ENCODE measurements at places on chromosomes 11 and 22.
A peak's percentile ranks its signal among the peaks of the same experiment; 100 is the strongest.

- no peak for DNase-seq
Measured at GRCh38 chr11:45733176-45733575, 67.8 kb upstream of the CHST1 start.

DNA sequence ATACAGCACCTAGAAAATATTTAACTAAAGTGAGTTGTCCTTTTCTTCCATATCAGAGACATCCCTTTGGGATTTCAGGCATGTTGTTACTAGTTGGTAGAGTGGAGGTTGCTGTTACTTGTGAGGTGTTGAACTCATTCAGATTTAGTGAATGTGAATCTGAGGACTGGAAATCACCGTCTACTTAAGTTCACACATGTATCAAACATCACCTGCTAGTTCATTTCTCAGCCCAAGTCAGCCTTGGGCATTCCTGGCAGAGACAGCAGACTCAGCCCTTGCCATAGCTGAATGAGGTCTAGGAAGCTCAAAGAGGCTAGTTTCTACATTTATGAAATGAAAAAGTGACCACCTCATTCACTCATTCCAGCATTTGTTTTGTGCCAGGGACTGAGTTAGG is 9.7 kb downstream of the KDELR3 start:
- no peak for DNase-seq

DNA sequence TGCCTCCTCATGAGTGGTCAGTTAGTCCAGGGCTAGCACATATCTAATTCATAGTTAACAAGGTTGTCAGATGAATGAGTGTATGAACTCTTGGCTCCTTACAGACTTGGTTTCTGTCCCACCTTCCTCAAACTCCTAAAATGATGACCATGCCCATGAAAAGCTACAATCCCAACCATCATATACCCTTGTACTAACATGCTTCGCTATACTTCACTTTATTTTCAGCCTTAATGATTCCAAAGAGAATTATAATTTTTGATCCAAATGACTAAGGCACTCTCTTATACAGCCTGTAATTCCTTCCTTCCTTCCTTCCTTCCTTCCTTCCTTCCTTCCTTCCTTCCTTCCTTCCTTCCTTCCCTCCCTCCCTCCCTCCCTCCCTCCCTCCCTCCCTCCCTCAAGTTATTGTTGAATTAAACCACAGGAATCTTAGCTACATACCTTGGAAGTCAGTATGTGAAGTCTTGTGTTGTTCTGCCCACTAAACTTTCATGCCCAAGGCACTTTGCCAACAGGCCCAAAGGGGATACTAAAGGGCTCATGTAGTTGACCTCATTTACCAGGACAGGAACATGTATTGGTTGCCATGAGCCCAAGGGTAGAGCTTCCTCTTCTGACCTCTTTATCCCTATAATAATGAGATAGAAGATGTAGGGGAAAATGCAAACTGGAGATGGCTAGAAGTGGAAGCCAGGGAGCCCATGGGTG is 37.4 kb downstream of the CALCA start:
- DNase-seq = no peak

- peak; percentile 45 for DNase-seq
Measured at GRCh38 chr22:50548040-50548920, 2.6 kb downstream of the KLHDC7B start.

GRCh38 chr11:65096926-65097325 is 912 bp downstream of the VPS51 start:
- DNase-seq = no peak

DNA sequence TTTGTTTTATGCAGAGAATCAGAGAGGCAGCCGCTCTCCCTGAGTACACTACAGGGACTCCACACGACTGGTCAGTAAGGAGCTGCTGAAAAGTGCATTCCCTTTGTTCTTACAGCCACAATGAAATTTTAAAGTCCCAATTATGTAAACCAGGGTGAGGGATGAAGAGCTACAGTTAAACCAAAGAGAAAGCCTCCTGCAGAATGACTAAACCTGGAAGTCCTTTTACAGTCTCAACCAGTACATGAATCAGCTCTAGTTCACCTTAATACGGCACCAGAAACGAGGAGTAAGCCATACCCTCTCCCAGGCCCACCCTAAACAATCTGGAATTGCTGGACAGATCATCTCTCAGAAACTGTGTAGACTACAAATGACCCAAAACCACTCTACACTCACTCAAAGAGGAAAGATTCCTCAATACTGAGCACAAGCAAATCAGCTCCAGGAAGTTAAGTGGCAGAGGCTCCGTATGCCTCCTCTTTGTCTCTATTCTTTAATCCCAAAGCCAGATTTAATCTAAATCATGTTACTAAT is 113.1 kb downstream of the RBFOX2 start:
- DNase-seq = no peak

DNA sequence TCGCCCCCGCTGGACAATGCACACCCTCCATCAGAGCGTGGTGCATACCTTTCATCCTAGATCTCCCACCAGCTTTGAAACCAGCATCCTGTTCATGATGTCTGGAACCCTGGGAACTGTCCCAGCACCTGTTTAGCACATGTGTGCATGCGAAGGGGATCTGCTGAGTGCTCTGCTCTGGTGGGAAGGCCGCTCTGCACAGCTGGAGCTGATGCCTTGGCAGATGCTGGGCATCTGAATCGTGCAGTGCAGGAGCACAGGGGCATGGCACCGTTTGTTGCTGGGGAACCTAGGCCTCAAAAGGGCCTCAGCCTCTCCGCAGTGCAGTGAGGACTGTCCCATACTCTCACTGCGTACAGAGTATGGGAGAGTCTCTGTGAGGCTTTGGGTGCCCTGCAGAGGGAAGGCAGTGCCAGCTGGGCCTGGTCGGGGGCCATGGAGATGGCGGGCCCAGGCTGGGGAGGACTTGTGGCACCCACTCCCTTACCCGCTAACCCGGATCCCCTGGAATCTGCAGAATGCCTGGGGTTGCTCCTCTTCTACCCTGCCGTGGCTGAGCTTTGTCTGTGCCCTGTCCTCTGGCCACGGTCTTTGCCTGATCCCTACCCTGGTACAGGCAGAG is 72.9 kb upstream of the ATXN10 start:
- DNase-seq = no peak

DNA sequence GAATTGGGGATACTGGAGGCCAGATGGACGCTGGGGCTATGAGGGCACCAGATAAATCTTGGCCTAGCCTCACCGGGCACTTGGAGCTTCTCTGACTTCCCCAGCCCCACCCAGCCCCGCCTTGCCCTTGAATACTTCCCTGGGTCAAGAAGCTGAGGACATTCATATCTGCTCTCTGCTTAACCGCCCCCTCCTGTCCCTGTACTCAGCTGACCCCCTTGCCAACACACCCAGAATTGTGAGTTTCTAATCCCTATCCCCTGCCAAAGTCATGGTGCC is 22.0 kb downstream of the FADS3 start:
- no peak for DNase-seq

GRCh38 chr22:28951969-28952521 is 68.7 kb downstream of the ZNRF3 start:
- DNase-seq = no peak

DNA sequence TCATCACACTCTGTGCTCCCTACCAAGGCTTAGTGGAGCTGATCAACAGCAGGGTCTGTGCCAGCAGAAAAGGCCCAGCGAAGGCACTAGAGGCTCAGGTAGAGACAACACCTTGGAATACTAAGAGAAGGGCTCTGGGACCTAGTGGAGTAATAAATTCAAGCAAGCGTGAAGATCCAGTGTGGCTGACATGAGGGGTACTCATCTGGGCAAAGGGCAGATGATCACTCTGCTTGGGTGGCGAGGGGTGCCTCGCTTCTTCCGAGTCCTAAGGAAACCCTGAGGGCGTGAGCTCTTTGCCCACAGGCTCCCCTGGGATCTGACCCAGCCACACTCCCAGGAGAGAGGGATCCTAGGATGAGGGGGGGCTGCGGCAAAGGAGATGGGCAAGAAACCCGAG is 3.5 kb upstream of the TPBGL start:
- no peak for DNase-seq

DNA sequence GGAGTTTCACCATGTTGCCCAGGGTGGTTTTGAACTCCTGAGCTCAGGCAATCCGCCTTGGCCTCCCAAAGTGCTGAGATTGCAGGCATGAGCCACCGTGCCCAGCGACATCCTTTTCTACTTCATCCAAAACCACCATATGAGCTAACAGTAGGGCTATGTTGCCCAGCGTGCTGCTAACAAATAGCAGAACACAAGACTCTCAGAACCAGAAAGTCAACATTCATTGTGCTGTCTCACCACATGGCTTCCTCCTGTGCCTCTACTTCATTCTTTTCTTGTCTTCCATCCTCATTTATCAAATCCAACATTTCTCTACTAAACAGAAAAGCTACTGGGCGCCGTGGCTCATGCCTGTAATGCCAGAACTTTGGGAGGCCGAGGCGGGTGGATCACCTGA is 12.0 kb upstream of the DENND5A start:
- no peak for DNase-seq

DNA sequence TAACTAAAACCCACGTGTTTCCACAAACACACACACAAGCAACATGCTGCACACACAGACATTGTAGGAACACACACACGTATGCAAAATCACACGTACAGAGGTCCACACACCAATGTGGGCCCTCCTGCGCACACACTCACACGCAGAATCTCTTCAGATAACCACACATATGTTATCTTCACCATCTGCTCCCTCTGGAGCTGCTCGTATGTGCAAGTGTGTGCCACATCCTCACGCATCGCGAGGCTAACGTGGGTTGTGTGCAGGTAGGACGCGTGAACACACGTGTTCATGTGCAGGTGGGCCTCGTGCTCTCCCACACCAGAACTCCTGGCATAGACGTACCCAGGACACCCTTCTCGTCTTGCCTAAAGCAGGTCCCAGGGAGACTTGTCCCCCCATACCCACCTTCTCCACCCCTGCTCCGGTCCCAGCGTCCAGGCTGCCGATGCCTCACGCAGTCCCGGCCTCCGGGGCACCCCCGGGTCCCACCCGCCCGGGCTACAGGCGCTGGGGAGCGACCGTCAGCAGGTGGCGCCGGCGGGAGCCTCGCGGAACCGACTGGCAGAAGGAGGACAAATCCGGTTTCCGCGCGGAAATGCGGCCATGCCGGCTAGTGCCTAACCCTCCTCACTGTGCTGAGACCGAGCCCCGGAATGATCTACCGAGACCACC is 10.3 kb upstream of the IGSF9B start:
- peak; percentile 52 for DNase-seq

DNA sequence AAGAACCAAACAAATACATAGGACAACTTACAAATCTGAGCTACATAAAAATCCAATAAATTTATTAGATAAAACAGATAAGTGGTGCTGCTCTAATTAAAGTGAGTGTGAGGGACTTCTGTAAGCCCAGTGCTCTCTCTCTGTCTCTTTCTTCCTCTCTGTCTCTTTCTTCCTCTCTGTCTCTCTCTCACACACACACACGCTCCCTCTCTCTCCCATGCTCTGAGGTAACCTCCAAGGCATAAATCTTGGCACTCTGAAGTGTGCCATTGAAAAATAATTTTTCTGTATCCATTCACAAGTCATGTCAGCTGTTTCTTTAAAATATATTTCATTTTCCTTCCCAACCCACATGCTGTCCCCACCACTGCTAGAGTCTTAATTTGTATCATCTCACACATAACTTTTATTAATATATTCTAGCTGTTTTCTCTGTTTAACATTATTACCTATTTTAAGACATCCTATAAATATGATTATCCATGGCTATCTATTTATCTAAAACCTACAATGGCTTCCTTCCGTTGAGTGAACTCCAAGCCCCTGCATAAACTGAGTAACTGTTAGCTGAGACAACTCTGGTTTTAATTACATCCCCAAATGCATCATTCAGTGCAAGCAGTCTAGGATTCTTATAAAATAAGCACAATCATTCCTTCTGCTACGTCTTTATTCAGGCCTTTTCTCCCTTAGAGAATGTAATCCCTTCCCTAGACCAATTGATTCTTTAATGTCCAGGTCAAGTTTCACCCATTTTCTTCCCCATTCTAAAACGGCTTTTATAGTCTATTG is 57.4 kb upstream of the SLC5A12 start:
- DNase-seq = no peak

- no peak for DNase-seq
Measured at GRCh38 chr11:67120456-67120855, 1.4 kb downstream of the KDM2A start.

- DNase-seq = no peak
Measured at GRCh38 chr11:63910675-63911074, 6.3 kb downstream of the RCOR2 start.

DNA sequence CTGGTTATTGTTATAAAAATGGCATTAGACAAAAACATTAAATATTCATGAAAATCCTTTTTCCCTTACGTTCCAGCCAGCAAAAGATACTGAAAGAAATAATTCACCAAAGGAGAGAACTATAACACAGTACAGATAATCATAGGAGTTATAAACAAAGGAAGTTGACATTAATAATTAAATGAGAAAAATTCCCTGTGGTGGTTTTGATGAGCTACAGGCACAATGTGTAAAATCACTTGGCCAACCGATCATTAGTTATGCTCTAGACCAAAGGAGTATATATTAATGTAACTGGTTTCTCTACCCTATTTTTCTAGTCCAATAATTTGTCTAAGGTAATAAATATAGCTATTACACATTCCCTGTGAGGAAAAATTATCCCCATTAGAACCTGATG is 534.7 kb downstream of the CNTN5 start:
- DNase-seq = no peak

GRCh38 chr22:42025421-42025820 is 26.8 kb downstream of the WBP2NL start:
- no peak for DNase-seq

DNA sequence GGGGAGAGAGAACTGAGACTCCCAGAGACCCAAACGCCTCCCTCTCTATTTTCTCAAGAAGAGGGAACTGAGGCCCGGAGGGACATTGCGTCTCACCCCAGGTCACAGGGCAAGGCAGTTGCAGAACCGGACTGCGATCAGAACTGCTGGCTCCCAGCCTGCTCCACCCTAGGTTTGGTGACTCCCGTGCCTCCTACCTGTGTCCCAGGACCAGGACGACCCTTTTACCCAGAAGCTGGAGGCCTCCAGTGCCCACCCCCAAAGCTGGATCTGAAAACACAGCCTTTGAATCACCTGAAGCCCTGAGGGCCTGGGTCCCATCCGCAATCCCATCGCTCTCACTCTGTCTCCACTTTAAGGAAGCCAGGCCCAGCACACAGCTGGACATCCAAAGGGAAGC is 1.4 kb downstream of the GSTT4 start:
- no peak for DNase-seq

GRCh38 chr22:35842954-35843353 is 125.3 kb downstream of the APOL5 start:
- no peak for DNase-seq

GRCh38 chr11:15845261-15845660 is 511.1 kb downstream of the SOX6 start:
- no peak for DNase-seq

DNA sequence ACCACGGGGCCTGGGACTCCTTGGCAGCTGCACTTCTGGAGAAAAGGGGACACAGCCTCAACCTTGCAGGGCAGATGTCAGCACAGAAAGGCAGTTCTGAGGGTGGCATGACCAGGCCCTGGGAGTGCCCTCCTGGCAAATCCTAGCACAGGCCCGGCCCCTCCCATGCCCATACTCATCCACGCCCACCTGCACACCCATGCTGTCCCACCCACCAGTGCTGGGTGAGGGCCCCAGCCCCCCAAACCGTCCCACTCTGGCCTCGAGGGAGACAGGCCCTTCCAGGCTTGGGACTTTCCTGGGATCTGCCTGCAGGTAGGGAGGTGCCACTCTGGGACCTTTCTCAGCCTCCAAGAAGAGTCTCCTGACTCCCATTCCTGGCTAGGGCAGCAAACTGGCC is 10.1 kb downstream of the DUSP8 start:
- no peak for DNase-seq
